Skin of body (tissue), 3 donors: ENCODE measurements at places on chromosomes 2 and 18. TPM values are rescaled to one million over a fixed set of nuclear protein-coding genes. Genes with fewer than 3 reads are reported as not detected.

GRCh38 chr2:127673291-127674069 is 1.9 kb downstream of the LIMS2 start:
- no peak for DNase-seq

GRCh38 chr2:106284691-106285202 is 90.6 kb upstream of the UXS1 start:
- DNase-seq = no peak

DNA sequence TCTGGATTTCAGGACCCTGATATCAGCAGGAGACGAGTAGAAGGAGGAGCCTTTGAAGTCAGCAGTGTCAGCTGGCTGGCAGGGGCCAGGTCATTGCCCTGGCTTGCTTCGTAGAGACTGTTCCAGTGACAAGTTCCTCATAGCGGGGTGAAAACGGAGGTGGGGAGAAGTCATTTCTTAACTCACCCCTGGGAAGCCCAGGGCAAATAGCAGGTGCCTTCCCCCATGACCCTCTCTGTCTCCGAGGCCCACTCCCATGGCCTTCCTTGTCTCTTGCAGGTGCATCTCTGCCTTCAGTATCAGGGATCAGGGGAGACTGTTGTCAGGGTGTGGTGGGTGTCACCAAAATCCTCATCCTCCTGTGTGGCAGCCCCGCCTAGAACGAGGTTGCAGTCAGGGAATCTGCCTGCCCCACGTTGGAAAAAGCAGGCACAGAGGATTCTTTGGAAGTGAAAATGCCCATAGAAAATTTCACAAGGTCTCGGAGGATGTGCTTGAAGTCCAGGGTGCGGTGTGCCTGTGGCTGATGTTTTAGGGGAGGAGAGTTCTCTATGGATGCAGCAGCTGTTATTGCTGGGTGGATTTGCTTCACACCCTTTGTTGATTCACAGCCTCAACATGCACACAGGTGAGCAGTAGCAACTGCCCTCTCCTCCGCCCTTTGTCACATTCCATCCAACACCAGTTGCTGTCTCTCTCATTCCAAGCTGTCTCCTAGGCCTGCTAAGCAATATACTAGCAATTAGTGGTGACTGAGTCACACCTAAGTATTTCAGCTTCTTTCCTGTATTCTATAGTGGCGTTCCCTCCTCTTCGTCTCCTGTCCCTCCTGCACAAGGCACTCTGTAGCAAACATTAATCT is 142.6 kb upstream of the FHL2 start:
- DNase-seq = no peak

DNA sequence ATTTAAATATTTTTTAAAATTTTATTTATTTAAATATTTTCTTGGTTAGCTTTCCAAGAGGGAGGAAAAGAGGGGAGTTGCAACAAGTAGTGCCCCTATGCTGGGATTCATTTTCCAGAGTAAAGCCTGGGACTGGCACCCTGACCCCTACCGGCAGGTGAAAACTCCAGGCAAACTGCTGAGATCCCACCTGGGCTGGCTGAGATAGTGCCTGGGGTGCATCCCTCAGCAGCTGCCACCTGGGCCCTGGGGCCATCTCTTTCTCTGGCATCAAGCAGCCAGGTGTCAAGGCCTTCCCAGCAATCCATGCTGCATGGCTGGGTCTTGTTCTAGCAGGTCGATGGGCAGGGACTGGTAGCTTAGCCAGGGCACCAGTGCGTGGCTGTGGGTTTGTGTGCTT is 6.6 kb downstream of the SIX2 start:
- DNase-seq = no peak

DNA sequence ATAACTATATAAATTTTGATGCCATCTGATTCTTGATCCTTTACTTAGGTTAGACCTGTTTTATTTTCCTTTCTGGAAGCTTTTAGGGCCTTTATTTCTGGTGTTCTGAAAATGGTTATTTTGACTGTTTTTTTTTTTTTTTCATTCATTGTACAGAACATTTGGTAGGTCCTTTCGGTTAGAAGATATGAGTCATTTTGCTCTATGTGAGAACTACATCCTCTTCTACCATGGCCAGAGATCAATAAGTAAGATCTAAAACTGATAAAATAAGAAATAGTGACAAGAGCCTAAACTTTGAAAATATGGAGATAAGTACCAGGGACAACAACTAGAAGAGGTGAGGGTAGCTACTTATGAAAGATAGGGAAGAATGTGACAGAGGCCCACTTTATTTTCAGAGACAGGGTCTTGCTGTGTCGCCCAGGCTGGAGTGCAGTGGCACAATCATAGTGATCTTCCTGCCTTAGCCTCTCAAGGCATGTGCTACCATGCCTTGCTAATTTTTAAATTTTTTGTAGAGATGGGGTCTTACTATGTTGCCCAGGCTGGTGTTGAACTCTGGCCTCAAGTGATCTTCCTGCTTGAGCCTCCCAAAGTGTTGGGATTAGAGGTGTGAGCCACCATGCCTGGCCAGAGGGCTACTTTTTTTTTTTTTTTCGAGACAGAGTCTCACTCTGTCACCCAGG is 66.5 kb downstream of the EIF2AK3 start:
- no peak for DNase-seq

GRCh38 chr2:230939066-230939591 is 14.1 kb upstream of the GPR55 start:
- no peak for DNase-seq

DNA sequence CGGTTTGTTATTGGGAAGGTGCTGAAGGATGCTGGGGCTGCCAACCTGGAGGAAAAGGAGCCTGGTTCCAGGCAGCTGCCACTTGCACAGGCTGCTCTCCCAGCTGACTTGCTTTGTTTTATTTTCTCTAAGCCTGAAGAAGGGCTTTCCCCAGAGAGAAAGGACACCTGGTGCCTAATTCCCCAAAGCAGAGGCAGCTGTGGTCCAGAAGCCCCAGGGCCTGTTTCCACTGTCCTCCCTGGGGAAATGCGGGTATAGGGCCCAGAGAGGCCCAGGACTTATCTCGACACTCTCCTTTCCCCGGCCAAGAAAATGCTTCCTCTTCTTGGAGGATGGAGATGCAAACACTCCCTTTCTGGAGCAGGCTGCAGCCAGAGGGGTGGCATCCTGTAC is 30.1 kb downstream of the INO80C start:
- no peak for DNase-seq

The CXCR2 gene
- total RNA-seq = 5.2 TPM

The HOXD4 gene
- 5.4 TPM for total RNA-seq

The CPLX4 gene
- not detected for total RNA-seq

The GPR45 gene
- total RNA-seq = not detected

The EHD3 gene
- 3.7 TPM for total RNA-seq

The IL1A gene
- 0.20 TPM for total RNA-seq

The SERPINB13 gene
- total RNA-seq = 21.2 TPM
